Muscle of leg (tissue), 16 donors: ENCODE measurements at places on chromosomes 16 and 17. TPM values are rescaled to one million over a fixed set of nuclear protein-coding genes. Genes with fewer than 3 reads are reported as not detected.

SLC12A3 gene
- 0.04 TPM for total RNA-seq

ITGAX gene
- 0.35 TPM for total RNA-seq

HOXB1 gene
- total RNA-seq, result not detected

MYH11 gene
- total RNA-seq, result 9.4 TPM

HES7 gene
- total RNA-seq, result 0.27 TPM

WFIKKN1 gene
- 0.22 TPM for total RNA-seq

KCNH4 gene
- total RNA-seq, result not detected

WNT3 gene
- total RNA-seq, result 1.9 TPM

SNF8 gene
- total RNA-seq, result 56.0 TPM

TNFSF12 gene
- total RNA-seq, result 13.2 TPM

HOXB9 gene
- total RNA-seq, result 0.31 TPM

CACNG3 gene
- not detected for total RNA-seq
